ENCODE measurements at places on chromosomes 12 and 14.

DNA sequence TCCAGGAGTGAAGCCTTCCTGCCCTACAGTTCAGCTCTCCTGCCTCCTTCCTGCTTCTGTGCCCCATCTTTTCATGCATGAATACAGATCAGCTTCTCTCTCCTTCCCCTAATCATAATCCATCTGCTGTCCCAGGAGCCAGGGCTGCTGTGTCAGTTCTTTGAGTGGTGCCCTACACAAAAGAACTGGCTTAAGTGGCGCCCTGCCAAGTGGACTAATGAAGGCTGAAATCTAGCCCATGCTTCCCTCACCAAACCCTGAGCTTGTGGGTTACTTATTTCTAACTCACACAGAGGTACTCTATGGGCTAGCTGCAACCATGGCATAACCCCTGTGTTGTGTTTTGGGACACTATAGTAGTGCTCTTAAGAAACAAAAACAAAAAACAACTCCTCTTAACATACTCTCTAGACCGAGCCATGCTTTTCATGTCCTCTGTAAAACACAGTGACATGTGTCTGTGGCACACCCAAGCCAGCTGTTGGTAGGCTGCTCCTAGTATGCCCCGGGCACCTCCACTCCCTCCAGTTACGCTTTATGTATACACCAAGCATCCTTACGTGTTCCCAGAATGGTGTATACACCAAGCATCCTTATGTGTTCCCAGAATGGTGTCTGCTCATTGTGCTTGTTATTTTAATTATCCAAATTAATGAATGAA lies 19.3 kb upstream of the ETV6 start:
- no peak for DNase-seq

GRCh38 chr14:57761800-57762199 lies 104.1 kb downstream of the SLC35F4 start:
- no peak for DNase-seq

DNA sequence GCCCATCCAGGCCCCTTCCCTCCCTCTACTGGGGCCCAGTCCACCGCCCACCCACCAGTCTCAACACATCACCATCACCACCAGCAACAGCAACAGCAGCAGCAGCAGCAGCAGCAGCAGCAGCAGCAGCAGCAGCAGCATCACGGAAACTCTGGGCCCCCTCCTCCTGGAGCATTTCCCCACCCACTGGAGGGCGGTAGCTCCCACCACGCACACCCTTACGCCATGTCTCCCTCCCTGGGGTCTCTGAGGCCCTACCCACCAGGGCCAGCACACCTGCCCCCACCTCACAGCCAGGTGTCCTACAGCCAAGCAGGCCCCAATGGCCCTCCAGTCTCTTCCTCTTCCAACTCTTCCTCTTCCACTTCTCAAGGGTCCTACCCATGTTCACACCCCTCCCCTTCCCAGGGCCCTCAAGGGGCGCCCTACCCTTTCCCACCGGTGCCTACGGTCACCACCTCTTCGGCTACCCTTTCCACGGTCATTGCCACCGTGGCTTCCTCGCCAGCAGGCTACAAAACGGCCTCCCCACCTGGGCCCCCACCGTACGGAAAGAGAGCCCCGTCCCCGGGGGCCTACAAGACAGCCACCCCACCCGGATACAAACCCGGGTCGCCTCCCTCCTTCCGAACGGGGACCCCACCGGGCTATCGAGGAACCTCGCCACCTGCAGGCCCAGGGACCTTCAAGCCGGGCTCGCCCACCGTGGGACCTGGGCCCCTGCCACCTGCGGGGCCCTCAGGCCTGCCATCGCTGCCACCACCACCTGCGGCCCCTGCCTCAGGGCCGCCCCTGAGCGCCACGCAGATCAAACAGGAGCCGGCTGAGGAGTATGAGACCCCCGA lies 6.8 kb upstream of the RNU7-1 start:
- DNase-seq = peak; percentile 56

- DNase-seq = no peak
These were observed 126.5 kb downstream of the TSPAN9 start for GRCh38 chr12:3203713-3204112.

DNA sequence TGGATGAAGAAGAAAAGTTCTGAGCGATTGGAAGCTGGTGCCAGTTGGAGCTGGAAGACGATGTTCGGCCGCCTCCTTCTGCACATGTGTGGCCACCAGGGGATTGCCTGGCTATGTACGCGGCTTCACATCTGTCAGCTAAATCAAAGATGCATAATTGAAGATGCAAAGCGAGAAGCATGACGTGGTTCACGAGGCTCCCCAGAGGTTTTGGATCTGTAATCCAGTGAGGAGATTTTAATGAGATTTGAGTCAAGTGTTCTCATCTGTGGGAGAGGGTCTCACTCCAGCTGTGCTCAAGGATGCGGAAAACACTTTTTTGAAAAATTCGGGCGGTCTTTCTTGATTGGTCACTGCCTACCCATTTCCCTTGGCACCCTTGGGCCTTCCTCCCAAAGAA lies 94.6 kb downstream of the PAX9 start:
- DNase-seq = no peak

DNA sequence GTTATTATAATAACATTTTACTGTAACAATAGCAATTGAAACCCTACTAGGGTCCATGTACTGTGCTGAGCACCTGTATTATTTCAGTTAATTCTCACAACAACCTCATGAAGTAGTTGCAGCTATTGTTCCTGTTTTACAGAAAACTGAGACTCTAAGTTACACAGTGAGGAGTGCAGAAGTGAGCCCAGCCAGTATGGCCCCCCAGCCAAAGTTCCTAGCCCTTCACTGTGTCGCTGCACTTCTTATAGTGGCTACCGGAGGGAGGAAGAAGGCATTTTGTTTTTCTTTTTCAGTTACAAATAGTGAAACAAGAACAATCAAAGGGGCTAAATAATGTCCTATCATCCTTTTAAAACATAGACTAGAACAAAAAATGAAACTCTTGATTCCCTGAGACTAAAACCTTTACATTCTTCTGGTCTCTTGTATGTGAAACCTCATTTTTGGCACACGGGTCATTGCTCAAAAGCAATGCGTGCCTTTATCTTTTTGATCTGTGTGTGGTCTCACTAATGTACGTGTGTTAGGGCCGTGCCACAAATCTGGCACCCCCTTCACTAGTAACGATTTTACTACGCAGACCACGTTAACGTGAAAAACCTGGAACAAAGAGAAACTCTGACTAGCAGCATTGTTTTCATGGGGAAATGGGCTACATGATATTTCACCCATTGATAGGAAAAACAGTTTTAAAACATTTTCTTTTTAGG lies 88.7 kb downstream of the LLPH start:
- no peak for DNase-seq

GRCh38 chr12:116880213-116880816 lies 926 bp downstream of the HRK start:
- DNase-seq = no peak

GRCh38 chr14:104938960-104939359 lies 14.3 kb downstream of the PLD4 start:
- DNase-seq = no peak

- DNase-seq = no peak
These were observed 93.0 kb upstream of the PRKD1 start for GRCh38 chr14:30020687-30021086.

- DNase-seq = no peak
These were observed 36.6 kb upstream of the SYCP3 start for GRCh38 chr12:101775816-101776215.

DNA sequence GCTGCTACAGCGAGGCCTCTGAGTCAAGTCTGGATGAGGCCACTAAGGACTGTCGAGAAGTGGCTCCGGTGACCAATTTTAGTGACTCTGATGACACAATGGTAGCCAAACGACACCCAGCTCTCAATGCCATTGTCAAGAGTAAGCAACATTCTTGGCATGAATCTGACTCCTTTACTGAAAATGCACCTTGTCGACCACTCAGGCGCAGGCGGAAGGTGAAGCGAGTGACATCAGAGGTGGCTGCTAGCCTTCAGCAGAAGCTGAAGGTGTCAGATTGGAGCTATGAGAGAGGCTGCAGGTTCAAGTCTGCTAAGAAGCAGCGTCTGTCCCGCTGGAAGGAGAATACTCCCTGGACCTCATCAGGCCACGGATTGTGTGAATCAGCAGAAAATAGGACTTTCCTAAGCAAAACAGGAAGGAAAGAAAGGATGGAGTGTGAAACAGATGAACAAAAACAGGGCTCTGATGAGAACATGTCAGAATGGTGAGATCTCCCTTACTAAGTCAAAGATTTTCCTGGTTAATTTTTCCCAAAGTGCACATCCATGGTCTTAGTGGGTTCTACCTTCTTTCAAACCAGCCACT lies 2.9 kb downstream of the GPATCH2L start:
- DNase-seq = no peak

DNA sequence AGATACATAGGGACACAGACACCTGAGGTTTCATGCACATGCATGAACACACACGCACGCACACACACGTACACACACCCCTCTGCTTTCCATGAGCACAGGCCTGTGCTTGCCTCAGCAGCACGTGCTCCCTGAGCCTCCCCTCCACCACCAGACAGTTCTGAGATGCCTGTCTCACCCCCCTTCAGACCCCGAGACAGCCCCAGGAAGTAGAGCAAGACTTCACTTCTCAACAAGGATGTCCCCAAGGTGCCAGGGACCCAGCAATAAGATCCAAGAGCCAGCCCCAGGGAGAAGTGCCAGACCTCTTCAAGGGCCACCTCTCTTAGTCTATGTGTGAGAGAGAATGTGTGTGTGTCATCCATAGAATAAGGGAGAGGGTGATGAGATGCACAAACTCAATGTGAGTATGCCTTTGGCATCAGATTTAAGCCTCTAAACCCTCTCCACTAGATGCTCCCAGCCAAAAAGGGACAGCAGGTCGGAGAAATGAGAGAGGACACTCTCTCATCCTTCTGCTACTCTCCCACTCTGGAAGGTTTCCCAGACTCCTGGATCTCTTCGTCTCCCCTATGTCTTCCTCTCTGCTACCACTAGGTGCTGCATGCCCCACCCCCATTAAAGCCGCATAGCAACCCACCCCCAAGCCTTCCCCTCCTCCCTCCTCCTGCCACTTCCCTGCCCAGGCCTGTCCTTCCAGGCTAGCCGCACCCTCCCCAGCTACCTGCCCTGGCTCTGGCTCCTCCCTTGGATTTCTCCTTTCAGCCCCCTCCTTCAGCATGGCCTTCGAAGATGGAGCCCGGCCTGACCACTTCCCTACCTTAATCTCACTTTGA lies 7.7 kb downstream of the RARG start:
- DNase-seq = no peak

DNA sequence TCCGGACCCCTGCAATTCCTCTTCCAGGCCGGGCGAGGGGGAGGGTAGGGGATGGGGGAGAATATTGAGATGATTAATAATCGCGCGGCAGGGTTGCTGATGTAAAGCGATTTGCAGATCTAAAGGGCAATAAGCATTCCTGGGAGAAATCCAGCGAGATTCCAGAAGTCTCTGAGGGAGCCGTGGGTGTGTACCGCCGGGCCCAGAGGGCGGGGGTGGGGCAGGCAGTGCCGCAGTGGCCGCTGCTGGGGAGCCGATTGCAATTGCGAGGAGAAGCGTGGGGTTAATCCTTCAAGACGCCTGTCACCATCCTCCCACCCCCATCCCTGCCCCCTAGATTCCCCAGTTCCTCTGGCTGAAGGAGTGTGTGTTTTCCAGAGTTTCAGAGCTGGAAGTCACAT lies 16.4 kb downstream of the FOS start:
- no peak for DNase-seq

DNA sequence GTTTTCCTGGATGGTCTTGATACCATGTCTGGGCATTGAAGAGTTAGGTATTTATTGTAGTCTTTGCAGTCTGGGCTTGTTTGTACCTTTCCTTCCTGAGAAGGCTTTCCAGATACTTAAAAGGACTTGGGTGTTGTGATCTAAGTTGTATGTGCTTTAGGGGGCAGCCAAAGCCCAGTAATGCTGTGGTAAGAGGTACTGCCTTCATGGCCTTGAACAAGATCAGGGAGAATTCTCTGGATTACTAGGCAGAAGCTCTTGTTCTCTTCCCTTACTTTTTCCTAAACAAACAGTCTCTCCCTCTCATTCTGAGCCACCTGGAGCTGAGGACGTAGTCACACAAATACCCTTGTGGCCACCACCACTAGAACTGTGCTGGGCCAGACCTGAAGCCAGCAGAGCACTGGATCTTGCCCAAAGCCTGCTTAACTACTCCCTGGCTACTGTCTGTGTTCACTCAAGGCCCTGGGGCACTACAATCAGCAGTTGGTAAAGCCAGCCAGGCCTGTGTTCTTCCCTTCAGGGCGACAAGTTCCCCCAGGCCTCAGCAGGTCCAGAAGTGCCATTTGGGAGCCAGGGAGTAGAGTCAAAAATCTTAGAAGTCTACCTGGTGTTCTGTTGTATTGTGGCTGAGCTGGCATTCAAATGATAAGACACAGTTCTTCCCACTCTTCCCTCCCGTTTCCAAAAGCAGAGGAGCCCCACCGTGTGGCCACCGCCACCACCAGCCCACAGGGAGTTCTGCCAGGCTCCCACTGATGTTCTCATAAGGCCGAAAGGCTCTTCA lies 11.4 kb downstream of the PRORP start:
- DNase-seq = no peak

DNA sequence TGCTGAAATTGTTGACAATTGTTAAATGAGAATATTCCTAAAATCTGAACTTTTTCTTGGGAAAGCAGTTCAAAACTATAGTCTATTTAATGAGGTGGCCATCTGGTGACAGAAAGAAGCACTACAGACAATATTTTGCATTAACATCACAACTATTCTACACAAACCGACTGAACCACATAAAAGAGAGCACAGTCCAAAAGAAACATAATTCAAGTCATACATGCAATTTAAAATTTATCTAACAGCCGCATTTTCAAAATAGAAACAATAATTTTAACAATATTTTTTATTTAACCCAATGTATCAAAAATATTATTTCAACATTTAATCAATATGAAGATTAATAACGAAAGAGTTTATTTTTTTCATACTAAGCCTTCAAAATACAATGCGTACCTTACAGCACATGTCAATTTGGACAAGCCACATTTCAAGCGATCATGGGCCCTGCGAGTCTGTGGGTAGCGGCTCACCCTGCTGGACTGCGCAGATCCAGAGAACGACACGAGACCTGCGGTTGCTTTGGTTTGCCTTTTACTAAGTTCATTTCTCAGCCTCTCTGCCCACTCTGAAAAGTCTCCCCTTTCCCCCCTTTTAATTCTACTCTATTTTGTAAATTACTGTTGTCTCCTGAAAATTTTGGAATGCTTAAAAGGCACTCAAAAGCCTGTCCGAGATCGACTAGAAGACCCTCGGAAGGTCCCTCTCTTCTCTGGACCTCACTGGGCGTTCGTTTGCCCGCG lies 947 bp upstream of the LRRC9 start:
- no peak for DNase-seq

GRCh38 chr12:49088150-49088931 lies 6.3 kb downstream of the DHH start:
- peak; percentile 43 for DNase-seq

- DNase-seq = no peak
These were observed 72.6 kb downstream of the SUSD6 start for GRCh38 chr14:69683971-69684370.

DNA sequence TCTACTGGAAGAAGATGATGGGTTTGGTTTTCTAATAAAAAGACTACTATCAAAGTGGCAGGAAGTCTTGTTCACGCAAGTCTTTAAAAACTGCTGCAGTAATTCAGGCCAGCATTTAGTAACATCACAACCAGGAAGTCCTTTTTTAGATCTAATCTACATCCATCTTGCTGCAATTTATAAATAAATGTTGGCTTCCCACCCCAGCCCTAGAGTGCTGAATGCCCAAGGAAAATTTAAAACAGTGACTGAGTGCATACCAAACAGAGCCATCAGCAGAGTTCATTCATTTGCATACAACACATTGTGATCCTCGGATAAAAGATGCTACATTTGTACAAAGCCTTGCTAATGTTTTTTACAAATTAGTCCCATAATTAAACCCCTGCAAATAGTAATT lies 72.1 kb downstream of the PHLDA1 start:
- no peak for DNase-seq

Measured in stimulated activated CD4-positive, alpha-beta T cell treated with anti-CD3 and anti-CD28 coated beads, Interleukin-1b, Interleukin-23, amount 100 ng/mL, for 4 hours (primary cell).